ENCODE measurements at places on chromosomes 12 and 14. TPM values are rescaled to one million over a fixed set of nuclear protein-coding genes. Genes with fewer than 3 reads are reported as not detected.

- no peak for DNase-seq
- H3K4me3 ChIP-seq: no peak overlapping the region
- H3K27ac ChIP-seq: no peak overlapping the region
- H3K27me3 ChIP-seq: no peaks in the 10 kb centered on the region
- peaks cover 17% of the 10 kb centered on the region for H3K4me1 ChIP-seq
- peaks cover 9% of the 10 kb centered on the region for H3K36me3 ChIP-seq
Measured at GRCh38 chr14:59356312-59356711, 108.9 kb downstream of the GPR135 start.

GRCh38 chr14:68493152-68493911 is 299.5 kb downstream of the ZFP36L1 start:
- H3K4me1 ChIP-seq: peaks cover 2% of the 10 kb centered on the region
- no peaks in the 10 kb centered on the region for H3K36me3 ChIP-seq

- H3K36me3 ChIP-seq: 0 out of 3 replicates have a peak, but pooled peaks cover 4% of the 10 kb centered on the region
- no peaks in the 10 kb centered on the region for H3K27me3 ChIP-seq
- H3K27ac ChIP-seq: 0 out of 3 replicates have a peak overlapping the region, but pooled peaks have one; percentile 31
- no peak overlapping the region for H3K4me3 ChIP-seq
- no peak for DNase-seq
Measured at GRCh38 chr12:104590022-104590421, 133.3 kb downstream of the CHST11 start.

GRCh38 chr12:131387281-131388163 is 323.4 kb upstream of the SFSWAP start:
- peaks cover 35% of the 10 kb centered on the region for H3K4me1 ChIP-seq
- H3K36me3 ChIP-seq: no peaks in the 10 kb centered on the region
- no peak for DNase-seq
- H3K27me3 ChIP-seq: peaks cover 5% of the 10 kb centered on the region

- peaks cover 8% of the 10 kb centered on the region for H3K27me3 ChIP-seq
- H3K27ac ChIP-seq: no peak overlapping the region
- no peak overlapping the region for H3K4me3 ChIP-seq
- no peaks in the 10 kb centered on the region for H3K4me1 ChIP-seq
Measured at GRCh38 chr12:112842441-112842840, 50.9 kb downstream of the RPH3A start.

Gene GARIN6
- total RNA-seq: not detected

Gene SLC25A21
- 28.7 TPM for total RNA-seq

Gene GPR68
- total RNA-seq: 9.4 TPM

Gene INSM2
- total RNA-seq: not detected

Measured in K562 (cell line).